ENCODE measurements at places on chromosomes 16 and 17.

- no peak for DNase-seq
These were observed 59.0 kb downstream of the PHKB start for GRCh38 chr16:47519996-47520679.

GRCh38 chr16:72766506-72766905 is 281.4 kb downstream of the ZFHX3 start:
- no peak for DNase-seq

DNA sequence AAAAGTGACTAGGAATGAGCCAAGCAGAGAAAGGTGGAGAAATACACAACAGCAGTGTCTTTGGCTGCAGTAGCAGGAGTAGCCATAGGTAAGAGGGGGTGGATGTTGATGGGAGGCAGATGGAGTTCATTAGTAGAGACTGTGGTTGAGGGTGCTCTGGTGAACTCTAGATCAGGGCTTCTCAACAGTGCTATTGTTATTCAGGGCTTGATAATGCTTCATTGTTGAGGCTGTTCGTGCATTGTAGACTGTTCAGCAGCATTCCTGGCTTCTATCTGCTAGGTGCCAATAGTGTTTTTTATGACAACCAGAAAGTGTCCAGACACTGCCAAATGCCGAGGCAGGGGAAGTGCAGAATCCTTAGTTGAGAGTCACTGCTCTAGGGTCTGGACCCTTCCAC is 3.6 kb downstream of the ALKBH5 start:
- no peak for DNase-seq

GRCh38 chr17:49616086-49616485 is 40.4 kb downstream of the NXPH3 start:
- no peak for DNase-seq

DNA sequence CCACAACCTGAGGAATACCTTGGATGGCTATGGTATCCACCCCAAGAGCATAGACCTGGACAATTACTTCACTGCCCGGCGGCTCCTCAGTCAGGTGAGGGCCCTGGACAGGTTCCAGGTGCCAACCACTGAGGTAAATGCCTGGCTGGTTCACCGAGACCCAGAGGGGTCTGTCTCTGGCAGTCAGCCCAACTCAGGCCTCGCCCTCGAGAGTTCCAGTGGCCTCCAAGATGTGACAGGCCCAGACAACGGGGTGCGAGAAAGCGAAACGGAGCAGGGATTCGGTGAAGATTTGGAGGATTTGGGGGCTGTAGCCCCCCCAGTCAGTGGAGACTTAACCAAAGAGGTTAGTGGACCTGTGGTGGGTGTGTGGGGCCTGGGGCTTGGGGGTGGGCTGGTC is 3.1 kb downstream of the NFE2L1 start:
- DNase-seq, result no peak

- no peak for DNase-seq
These were observed 136.2 kb upstream of the RCVRN start for GRCh38 chr17:10041287-10041612.

- DNase-seq, result no peak
These were observed 227.6 kb downstream of the UTP18 start for GRCh38 chr17:51487947-51488346.

- DNase-seq, result no peak
These were observed 2.5 kb upstream of the MRPS23 start for GRCh38 chr17:57852092-57852954.

DNA sequence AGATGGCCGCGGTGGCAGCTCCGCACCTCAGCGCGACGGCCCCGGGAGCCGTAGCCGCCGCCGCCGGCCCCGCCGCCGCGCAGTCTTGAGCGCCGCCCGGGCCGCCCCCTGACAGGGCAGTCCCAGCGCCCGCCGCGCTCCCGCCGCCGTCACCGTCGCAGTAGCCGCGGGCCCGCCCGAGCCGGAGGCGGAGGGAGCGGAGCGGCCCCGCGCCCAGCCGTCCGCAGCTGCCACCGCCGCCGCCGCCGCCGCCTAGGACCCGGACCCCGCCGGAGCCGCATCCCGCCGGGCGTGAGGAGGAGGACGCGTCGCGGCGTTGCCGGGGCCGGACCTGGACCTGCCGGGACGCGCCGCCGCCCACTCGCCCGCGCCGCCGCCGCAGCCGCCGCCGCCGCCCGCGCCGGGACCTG is 218 bp downstream of the TNRC6C start:
- DNase-seq, result peak; percentile 11

DNA sequence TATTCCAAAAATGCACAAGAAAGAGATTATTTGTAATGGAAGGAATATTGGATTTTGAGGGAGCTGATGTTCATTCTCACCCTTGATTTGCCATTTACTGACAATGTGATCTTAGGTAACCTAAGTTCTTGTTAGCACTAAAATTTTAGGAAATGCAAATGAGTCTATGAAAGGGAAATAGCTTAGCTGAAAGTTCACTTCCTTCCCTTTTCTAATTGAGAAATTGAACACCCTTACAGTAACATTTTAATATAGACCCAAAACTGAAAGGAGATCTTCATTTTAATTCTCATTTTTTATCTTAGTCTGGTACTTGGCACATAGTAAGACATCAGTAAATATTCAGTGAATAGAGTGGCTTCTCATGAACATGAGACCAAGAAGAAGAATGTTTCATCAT is 10.9 kb upstream of the WSB1 start:
- peak; percentile 88 for DNase-seq

DNA sequence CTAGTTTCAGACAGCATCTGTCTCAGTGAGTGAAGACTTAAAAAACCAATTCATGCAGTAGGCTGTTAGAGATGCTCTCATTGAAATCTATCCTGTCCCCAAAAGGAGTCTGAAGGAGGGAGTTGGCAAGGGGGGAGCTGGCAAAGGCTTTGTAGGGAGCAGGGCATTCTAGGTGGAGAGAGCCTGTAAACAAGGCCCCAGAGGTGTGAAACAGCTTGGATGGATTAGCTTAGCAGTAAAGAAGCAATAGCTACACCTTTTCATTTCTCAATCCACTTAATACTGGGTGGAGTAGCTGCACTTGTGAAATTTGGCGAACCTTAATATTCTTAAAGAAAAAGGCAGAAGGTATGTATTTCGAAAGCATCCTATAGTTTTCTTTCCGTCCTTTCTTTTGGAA is 61.8 kb downstream of the KSR1 start:
- DNase-seq, result no peak

DNA sequence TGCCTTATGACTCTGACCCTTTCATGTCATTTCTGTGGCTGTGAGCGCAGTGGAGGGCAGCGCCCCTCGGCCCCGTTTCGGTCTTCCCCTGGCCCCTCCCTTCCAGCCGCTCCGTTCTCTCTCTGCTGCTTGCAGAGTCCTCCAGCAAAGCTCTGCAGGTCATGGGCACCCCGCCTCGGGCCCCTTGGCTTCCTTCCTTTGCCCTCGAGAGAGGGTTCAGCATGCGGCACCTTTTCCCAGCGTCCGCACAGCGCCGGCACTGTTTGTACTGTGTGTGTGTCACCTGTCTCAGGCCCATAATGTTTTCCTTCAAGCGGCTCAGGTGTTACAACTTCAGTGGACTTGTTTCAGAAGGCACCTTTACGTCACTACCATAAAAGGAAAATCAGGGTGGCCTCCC is 98.5 kb downstream of the RAP1GAP2 start:
- DNase-seq, result no peak

DNA sequence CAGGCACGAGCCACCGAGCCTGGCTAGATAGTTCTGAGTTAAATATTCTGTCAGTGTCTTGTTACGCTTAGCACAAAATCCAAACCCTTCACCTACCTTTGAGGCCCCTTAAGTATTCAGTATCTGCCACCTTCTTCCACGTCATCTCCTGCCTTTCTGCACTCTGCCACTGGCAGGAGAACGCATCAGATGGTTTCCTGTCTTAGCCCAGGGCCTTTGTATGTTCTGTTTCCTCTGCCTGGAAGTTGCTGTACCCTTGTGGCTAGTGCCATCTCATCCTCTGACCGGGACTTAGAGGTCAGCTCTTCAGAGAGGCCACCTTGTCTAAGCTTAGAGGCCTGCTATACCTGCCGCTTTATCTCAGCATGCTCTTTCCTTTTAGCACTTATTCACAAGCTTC is 67.5 kb upstream of the LGALS9 start:
- no peak for DNase-seq

DNA sequence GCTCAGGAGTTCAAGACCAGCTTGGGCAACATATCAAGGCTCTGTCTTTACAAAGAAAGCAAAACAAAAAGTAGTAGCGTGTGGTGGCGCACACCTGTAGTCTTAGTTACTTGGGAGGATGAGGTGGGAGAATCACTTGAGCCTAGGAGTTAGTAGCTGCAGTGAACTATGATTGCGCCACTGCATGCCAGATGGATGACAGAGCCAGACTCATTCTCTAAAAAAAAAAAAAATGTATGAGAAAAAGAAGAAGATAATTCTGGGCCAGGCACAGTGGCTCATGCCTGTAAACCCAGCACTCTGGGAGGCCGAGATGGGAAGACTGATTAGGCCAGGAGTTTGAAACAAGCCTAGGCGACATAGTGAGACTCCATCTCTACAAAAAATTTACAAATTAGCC is 28.5 kb downstream of the STAT5B start:
- peak; percentile 23 for DNase-seq

- DNase-seq, result no peak
These were observed 72.1 kb upstream of the FA2H start for GRCh38 chr16:74846714-74847113.

- DNase-seq, result peak; percentile 70
These were observed 3.9 kb downstream of the VPS35L start for GRCh38 chr16:19559242-19559910.

- no peak for DNase-seq
These were observed 4.6 kb upstream of the STAC2 start for GRCh38 chr17:39230361-39230760.

DNA sequence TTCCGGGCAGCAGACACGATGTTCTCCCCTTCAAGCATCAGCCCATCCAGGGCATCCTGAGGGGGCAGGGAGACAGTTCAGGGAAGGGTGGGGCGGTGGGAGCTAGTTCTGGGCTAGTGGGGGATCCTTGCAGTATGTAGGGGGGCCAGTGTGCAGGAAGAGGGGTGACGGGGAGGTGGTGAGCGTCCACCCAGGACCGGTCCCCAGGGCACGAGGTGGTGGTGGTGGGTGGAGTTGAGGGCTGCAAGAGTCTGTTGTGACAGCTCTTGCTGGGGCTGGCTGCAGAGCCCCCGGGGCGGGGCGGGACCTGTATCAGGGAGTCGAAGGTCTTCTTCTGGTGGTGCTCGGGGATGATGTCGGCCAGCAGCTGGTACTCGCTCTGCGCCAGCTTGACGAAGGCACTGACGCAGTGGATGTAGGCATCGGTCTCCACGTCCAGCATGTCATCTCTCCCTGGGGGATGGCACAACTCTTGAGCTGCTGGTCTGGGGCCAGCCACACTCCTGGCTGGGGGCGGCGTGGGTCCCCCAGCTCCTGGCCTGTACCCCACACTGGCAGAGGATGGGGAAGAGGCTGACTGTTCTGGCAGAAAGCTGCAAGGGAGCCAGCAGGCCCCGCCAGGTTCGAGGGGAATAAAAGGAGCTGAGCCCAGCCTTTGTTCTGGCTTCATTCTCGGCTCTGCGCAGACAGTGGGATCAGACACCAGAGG is 10.0 kb downstream of the ZACN start:
- DNase-seq, result no peak

GRCh38 chr17:69111794-69112193 is 29.9 kb downstream of the ABCA6 start:
- DNase-seq, result no peak

DNA sequence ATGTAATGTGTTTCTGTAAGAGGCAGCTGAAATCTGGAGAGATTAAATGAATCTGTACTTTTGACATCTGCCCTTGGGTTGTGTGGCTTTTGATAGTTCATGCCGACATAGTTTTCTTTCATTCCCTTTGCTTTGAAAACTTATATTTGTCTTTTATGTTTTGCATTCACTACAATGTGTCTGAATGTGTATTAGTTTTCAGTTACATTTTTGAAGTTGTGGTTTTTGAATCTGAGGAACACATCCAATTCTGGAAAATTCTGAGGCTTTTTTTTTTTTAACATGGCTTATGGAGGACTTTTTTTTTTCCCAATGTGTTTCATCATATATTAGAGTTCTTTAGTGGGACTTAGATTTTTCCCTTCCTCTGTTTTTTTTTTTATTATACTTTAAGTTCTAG is 683.7 kb upstream of the SOX9 start:
- no peak for DNase-seq

DNA sequence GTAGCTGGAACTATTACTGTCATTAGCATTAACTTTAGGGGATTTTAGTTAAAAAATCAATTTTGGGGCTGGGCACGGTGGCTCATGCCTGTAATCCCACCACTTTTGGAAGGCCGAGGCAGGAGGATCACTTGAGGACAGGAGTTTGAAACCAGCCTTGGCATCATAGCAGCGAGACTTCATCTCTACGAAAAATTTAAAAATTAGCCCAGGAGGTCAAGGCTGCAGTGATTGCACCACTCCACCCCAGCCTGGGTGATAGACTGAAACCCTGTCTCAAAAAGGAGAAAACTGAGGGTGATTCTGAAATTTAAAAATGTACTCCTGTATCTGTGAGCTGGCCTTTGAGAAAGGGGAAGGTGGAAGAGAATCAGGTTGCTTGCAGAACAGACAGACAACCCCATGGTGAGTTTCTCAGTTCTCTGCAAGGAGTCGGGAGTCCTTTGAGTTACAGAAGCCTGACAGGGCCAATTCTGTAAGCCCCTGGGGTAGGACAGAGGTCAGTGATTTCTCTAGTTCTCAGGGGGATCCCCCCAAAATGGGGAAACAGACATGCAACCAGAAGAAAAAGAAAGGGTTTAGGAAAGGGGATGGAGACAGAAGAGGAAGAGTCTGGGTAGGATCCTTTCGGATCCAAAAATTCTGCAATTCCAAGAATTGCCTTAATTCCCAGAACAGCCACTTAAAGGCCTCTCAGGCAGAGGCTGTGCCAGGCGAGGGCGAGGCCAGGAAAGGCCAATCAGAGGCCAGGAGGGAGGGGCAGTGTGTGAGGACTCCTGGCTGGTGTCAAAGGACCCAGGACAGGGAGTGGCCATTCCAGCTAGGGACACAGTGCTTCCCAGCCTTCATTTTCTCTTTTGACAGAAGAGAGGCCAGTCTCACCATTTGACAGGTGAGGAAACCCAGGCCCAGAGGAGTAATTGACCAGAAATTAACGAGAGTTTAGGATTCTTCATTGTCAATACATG is 6.7 kb downstream of the NUPR1 start:
- DNase-seq, result peak; percentile 78

DNA sequence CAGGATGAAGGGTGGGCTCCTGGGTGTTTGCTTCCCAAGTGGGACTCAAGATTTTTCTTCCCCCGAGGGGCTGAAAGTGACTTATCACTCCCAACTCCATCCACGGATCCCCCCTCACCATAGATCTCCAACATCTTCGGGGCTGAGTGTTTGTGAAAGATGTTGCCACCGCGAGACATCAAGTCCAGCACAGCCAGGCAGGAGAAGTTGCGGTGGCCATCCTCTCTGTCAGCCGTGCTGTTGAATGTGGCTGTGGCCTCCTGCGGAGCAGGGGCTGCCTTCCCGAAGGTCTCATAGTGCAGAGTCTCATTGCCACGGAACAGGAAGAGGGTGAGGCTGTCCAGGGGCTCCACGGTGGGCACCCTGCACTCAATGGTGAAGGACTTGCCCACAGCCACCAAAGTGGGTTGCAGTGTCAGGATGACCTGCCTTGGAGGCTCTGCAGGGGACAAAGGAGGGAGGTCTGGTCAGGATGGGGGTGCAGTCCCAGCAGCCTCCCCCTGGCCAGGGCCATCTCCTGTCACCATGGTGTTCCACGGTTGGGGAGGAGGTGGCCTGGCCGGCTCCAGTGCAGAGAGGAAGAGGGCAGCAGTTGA is 5.5 kb downstream of the PRR29 start:
- no peak for DNase-seq

GRCh38 chr16:3846087-3846486 is 34.4 kb downstream of the CREBBP start:
- DNase-seq, result no peak

GRCh38 chr17:48835971-48836370 is 5.1 kb downstream of the CALCOCO2 start:
- no peak for DNase-seq
